Posterior vena cava (tissue), 2 donors: ENCODE measurements at places on chromosomes 11 and 22. TPM values are rescaled to one million over a fixed set of nuclear protein-coding genes. Genes with fewer than 3 reads are reported as not detected.

Gene SYT8
- total RNA-seq: not detected

Gene CSNK2A3
- total RNA-seq: 2.1 TPM

Gene INS
- not detected for total RNA-seq

Gene RFPL3
- not detected for total RNA-seq

Gene CD3E
- total RNA-seq: 1.3 TPM

Gene TMPRSS6
- total RNA-seq: not detected
